ENCODE measurements at places on chromosomes 3 and 15. TPM values are rescaled to one million over a fixed set of nuclear protein-coding genes. Genes with fewer than 3 reads are reported as not detected.

- no peak for DNase-seq
These were observed 5.1 kb downstream of the NECTIN3 start for GRCh38 chr3:111076732-111077131.

GRCh38 chr3:14876921-14877333 is 58.2 kb downstream of the FGD5 start:
- peak; percentile 68 for DNase-seq

DNA sequence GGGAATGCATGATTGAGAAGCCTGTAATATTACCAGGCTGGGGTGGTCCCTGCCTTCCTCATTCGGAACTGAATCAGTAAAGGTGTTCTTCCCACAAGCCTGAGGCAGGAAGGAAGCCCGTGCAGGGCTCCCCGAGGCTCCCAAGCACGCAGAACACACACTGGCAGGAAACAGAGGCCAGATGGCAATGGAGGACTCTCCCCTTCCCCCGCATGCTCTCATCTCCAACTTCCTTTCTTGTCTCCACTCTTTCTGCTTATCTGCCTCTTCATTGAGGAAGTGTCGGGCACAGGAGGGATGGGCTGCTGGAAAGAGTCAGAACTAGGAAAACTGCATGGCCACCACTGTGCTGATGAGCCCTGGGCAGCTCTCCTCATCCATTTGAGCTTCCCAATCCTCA is 123.5 kb downstream of the NUP210 start:
- DNase-seq: no peak

- DNase-seq: no peak
These were observed 39.1 kb downstream of the PAK2 start for GRCh38 chr3:196778755-196779154.

GRCh38 chr3:8589880-8590556 is 54.6 kb downstream of the SSUH2 start:
- no peak for DNase-seq

DNA sequence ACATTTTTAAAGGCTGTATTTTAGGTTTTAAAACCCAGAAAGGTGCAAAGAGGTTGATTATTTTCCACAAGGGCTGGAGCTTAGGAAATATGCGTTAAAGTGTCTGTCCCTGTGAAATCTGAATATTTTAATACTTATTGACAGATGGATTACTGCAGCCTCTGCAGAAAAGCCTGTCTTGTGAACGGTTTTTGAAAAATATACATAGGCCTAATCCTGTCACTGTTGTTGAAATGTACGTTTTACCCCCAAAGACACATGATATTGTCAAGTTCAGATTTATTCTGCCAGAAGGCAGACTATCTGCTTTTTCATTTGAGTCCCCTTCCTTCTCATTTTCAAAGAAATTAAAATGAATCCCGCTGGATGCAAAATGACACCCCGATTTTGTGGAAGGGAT is 2.2 kb upstream of the BCL6 start:
- DNase-seq: no peak

DNA sequence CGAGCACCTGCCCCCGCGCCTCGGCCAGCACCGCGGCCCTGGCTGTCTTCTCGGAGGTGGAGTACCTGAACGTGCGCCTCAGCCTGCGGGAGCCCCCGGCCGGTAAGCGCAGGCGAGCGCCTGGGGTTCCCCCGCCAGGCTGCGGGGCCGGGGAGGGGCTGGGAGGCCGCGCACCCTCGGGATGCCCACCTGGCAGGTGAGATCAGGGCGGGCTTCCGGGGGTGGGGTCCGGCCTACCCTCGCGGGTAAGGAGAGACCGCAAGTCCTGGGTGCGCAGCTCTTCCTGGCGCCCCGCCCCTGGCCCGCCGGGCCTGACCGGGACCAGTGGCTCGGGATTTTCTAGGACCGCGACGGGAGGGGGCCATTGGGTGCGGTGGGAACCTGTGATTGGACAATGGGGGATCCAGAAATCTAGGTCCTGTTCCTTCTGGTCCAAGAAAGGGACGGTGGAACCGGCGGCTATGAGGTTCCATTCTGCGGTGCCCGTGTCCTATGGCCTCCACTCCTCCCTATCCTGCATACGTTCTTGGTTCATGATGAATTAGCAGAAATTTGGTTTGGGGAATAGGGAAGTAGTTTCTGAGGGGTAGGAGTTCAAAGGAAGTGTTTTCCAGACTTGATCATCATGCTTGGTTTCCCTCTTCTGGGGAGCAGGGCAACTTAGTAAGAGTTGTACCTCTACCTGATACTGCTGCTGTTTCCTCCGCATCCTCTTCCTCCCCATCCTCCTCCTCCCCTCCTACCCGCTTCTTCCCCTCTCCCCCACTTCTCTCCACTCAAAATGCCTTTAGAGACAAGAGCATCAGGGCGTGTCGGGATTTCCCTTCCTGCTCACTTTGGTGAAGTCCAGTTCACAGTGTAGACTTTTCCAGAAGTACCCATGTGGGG is 808 bp downstream of the ARRDC4 start:
- peak; percentile 41 for DNase-seq

- DNase-seq: peak; percentile 63
These were observed 1016.0 kb downstream of the MCTP2 start for GRCh38 chr15:95247071-95247984.

GRCh38 chr3:194140520-194141414 is 4.8 kb downstream of the HES1 start:
- peak; percentile 68 for DNase-seq

- DNase-seq: no peak
These were observed 43.8 kb upstream of the UACA start for GRCh38 chr15:70806992-70807712.

DNA sequence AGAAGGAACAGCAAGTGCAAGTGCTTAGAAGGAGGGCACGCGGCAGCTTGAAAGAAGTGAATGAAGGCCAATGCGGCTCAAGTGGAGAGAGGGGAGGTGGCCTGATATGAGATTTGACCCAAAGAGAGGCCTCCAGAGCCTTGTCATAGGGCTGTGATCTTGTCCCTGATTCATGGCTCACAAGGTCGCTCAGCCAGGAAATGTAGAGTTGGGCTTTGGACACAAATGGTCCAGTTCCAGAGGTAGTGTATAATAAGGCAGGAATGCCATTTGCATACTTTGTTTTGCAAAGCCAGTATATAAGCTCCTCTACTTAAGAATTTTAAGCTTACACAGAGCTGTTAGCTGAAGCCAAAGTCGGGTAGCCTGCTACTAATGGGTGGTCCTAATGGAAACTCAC is 33.7 kb downstream of the HGD start:
- no peak for DNase-seq

DNA sequence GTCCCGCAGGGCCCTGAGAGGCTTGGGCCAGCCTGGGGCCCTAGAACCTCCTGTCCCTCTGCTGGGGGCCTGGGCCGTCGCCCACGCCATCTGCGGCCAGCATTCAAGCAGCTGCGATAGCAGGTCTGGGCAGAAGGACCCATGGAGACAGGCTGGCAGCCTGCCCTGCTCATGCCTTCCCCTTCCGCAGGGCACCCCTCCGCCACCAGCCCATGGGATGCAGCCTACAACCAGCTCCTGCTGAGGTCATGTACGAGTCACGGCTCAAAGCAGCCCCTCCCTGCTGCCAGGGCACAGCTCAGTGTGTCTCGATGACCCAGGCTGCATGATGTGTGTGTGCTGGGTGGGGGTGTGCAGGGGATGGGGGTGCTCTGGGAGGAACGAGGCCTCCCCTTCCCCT is 27.8 kb downstream of the DUSP7 start:
- DNase-seq: no peak

GRCh38 chr3:32733631-32734229 is 48.7 kb downstream of the CNOT10 start:
- no peak for DNase-seq

DNA sequence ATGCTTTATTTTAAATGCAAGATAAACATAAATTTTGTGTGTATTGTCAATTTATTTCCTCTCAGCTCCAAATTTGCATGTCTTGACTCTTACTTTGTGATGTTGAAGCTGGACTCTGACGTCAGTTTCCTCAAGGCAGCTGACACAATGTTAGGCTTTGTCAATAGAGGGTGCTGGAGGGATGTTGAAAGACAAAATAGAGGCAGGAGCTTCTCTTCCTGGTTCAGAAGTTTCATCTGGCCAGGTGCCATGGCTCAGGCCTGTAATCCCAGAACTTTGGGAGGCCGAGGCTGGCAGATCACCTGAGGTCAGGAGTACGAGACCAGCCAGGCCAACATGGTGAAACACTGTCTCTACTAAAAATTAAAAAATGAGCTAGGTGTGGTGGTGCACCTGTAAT is 408.6 kb downstream of the GBE1 start:
- no peak for DNase-seq

- no peak for DNase-seq
These were observed 20.3 kb downstream of the XXYLT1 start for GRCh38 chr3:195250473-195251251.

GRCh38 chr3:159130108-159130507 is 328.3 kb downstream of the MFSD1 start:
- no peak for DNase-seq

- DNase-seq: no peak
These were observed 728.2 kb upstream of the NECTIN3 start for GRCh38 chr3:110343376-110343775.

- no peak for DNase-seq
These were observed 290.6 kb upstream of the GOLIM4 start for GRCh38 chr3:168386301-168386700.

DNA sequence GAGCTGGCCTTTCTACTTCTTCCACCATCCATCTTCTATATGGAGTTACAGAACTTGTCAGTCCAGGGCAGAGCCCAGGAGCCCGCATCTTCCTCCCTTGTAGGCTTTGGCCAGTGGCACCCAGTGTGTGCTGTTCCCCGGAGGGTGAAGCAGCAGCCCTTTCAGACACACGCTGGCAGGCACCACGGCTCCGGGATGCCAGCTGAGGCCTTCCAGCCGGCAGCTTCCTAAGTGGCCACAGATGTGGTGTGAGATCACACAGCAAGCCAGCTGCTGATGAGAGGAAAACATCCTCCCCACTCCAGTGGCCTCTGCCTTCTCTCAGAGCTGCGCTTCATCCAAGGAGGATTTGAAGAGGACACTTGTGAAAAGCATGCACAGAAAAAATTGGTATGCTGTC is 24.1 kb downstream of the CRABP1 start:
- DNase-seq: no peak

GRCh38 chr15:51348688-51349087 is 7.2 kb downstream of the GLDN start:
- DNase-seq: no peak

- DNase-seq: no peak
These were observed 111.8 kb upstream of the C15orf61 start for GRCh38 chr15:67409175-67409574.

GRCh38 chr3:188266562-188267274 is 112.8 kb downstream of the LPP start:
- no peak for DNase-seq

DNA sequence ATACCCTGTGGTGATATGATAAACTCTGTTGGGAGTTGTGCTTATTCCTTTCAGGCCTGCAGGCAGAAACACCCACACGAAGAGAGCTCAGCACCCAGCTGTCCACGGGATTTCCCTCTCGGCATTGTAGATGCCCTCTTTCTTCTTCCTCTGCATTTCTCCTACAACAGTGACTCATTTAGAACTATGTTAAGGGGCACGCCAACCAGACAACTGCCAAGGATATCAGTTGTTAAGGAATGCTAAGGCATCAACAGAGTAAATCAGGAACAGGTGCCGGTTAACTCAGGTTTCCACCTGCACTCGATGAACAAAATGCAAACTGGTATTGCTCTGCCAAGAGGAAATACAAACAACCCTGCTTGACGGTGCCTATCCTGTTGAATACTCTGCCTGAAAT is 270.0 kb upstream of the PEX5L start:
- DNase-seq: peak; percentile 88

- no peak for DNase-seq
These were observed 16.8 kb upstream of the ABHD2 start for GRCh38 chr15:89071471-89071870.

- peak; percentile 31 for DNase-seq
These were observed 447.8 kb upstream of the THBS1 start for GRCh38 chr15:39132954-39133600.

DNA sequence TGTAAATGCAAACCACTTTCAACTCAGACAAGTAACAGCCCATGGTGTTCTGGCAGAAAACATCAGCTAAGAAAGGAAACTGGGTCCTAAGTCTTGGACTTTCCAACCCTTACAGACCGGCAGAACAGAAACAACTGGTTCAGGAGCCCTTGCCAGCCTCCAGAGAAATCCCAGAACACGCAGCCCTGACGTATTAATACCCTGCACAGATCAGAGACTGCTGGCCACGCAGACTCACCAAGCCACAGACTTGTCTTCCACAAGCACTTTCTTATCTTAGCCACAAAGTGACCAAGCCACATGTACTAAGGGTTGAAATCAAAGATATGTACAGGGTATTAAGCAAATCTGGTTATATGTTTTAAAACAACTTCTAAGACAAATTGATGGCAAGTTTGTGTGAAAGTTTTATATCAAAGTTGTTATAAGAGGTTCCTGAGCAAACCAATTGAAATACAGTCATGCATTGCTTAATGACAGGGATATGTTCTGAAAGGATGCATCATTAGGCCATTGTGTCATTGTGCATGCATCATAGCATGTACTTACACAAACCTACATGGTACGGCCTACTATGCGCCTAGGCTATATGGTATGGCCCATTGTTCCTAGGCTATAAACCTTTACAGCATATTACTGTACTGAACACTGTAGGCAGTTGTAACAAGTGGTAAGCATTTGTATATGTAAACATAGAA is 36.8 kb downstream of the BTD start:
- DNase-seq: no peak

- no peak for DNase-seq
These were observed 444.7 kb upstream of the TPRG1 start for GRCh38 chr3:188727052-188727451.

- no peak for DNase-seq
These were observed 3.0 kb downstream of the CHRNA7 start for GRCh38 chr15:32033186-32033890.

DNA sequence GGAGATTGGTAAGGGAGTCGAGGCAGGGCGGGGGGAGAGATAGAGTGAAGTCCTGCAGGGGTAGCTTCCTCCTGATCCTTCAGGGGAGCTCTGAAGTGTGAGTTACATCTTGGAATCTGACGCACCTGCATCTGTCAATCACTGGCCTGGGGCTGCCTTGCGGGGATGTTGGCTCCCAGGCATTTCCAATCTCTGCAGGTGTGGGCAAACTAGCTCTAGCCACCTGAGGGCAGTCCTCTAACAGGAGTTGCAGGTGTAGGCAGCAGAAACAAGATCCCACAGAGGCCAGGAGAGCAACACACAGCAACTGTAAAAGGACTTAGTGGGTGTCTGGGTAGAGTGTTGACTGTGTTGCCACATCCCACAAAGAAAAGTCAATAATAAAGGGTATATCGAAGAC is 63.6 kb downstream of the ZNF621 start:
- peak; percentile 30 for DNase-seq

- no peak for DNase-seq
These were observed 38.4 kb upstream of the TERB2 start for GRCh38 chr15:44918136-44918535.

Gene AP2M1
- 586 TPM for total RNA-seq

Gene THBS1
- 406 TPM for total RNA-seq

Gene IL17RB
- not detected for total RNA-seq

Gene THRB
- total RNA-seq: 11.2 TPM

Gene ROPN1B
- 0.50 TPM for total RNA-seq

Gene TRH
- total RNA-seq: not detected

Gene RASGRF1
- total RNA-seq: 6.0 TPM

Gene TUSC7
- total RNA-seq: not detected

Gene MCTP2
- 5.7 TPM for total RNA-seq

Gene CSTA
- 16.8 TPM for total RNA-seq

Gene TASOR
- total RNA-seq: 47.1 TPM

Gene CPEB1
- total RNA-seq: not detected

Gene CHRFAM7A
- total RNA-seq: not detected

Gene AAGAB
- total RNA-seq: 42.2 TPM

Gene HOMER2
- total RNA-seq: 15.1 TPM

Gene CCK
- total RNA-seq: 2.7 TPM

Gene NRROS
- total RNA-seq: 2.2 TPM

Gene CORO2B
- 0.53 TPM for total RNA-seq

Gene FES
- total RNA-seq: 2.1 TPM

Gene CPA3
- not detected for total RNA-seq
